ENCODE measurements at places on chromosomes 11 and 22.
A peak's percentile ranks its signal among the peaks of the same experiment; 100 is the strongest.

GRCh38 chr22:31199187-31199586 lies 12.9 kb upstream of the LIMK2 start:
- no peak for DNase-seq

DNA sequence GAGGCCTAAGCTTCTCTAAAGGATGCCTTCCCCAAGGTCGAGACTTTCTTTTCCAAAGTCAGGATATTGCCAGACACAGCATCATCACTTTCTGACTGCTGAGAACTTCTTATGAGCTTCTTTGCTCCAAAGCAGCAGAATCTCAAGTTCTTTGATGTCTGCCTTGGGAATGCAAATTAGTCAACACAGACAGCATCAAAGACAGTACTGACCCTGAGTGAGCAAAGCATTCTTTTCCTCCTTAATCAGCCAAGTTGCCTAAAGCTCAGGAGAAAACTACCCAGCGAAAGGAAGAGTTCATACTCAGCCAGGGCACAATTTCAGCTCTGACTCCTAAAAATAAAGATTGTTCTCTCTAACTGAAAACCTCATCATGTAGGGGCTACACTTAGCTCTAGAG lies 98.0 kb downstream of the SLC36A4 start:
- DNase-seq, result no peak

DNA sequence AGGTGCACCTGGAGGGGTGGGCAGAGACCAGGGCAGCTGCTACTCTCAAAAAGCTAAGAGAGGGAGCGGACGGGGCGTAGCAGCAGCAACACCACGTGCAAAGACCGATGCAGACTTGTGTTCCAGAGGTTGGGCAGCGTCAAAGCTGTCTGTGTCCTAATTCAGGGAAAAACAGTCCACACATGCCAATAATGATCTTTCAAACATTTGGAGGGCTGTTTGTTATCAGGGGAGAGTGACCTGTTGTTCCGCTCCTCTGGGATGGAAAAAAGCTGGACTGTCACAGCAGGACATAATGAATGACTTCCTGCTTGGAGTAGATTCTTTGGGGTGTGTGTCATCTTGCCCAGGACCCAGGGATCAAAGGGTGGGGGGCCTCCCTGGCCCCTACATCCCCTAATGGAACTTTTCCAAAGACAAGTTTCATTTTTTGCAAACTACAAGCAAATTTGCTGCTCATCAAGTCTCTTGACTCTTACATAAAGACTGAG lies 6.2 kb upstream of the FBLN1 start:
- no peak for DNase-seq

DNA sequence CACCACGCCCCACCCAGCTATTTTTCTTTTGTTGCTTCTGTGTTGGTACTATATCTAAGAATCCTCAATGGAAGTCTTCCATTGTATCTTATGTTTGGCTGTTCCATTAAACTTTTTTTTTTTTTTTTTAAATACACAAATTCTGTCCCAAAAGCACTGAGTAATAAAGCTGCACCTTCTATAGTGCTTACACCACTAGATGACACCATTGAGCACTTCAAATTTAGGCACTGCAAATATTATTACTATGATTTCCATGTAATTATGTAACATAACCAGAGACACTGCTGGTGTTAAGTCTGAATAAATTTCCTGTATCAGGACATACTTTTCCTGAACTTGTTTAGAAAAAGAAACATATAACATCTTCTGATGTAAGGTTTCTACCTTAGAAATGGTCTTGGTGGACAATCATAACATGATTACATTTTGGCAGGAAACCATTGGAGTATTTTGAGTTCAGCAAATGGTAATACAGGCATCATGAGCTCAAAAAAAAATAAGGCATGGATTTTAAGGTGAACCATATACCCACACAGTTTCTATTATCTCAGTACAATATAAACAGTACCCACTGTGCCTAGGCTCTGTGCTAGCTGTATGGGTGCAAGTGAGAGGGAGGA lies 110.5 kb downstream of the ATG16L2 start:
- DNase-seq, result peak; percentile 63

GRCh38 chr22:39675947-39676346 lies 105.4 kb downstream of the CACNA1I start:
- no peak for DNase-seq

GRCh38 chr11:75841739-75842138 lies 26.7 kb downstream of the UVRAG start:
- DNase-seq, result no peak

GRCh38 chr22:44210722-44211121 lies 30.0 kb downstream of the PARVG start:
- DNase-seq, result peak; percentile 13

GRCh38 chr22:30288419-30289140 lies 725 bp downstream of the CASTOR1 start:
- no peak for DNase-seq

- DNase-seq, result no peak
These were observed 44.0 kb upstream of the TUB start for GRCh38 chr11:8036986-8037385.
